Thoracic aorta (tissue), 2 donors: ENCODE measurements at places on chromosomes 3 and 15.

DNA sequence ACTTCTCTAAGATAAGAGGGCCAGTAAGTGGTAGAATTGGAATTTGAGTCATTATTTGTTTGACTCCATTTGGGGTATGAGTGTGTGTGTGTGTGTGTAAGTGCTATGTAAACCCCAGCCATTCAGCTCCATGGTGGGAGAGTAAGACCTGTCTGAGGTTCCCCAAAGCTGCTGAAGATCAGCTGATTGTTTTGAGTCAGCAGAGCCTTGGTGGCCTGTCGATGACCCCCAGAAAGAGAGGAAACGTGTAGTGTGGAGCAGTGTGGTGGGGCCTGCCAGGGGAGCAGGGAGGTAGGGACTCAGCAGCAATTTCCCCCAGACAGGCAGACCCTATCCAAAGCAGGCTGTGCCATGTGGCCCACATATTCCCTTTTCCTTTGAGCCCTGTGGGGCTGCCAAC lies 5.3 kb downstream of the DVL3 start:
- DNase-seq = no peak

DNA sequence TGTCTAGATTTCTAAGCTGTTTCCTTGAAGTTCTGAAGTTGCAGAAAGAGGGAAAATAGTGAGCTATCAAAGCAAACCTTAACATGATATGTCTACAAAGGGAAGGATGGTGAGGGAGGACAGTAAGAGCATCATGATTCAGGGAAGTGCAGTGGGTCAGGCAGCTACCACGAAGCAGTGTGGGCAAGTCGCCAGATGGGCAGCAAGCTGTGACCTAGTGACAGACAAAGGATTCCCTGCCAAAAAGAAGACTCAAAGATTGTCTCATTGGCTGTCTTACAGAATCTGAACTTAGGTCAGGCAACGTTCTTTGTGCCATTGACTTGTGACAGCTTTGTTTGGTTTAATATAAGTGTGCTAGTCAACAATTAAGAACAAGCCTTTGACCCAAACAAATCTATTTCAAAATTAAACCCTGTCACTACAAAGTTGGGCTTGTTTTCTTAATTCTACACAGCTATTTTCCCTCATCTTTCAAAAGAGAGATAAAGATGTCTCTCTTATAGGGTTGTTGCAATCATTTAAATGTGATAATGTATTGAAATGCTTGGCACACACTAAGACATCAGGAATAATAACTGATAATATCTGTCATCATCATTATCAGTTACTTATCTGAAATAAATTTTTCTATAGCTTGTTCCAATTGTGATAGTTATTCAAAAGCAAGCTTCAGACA lies 153.3 kb downstream of the ECT2 start:
- DNase-seq = no peak

- DNase-seq = no peak
These were observed 58.7 kb downstream of the P2RY1 start for GRCh38 chr3:152893647-152894046.

DNA sequence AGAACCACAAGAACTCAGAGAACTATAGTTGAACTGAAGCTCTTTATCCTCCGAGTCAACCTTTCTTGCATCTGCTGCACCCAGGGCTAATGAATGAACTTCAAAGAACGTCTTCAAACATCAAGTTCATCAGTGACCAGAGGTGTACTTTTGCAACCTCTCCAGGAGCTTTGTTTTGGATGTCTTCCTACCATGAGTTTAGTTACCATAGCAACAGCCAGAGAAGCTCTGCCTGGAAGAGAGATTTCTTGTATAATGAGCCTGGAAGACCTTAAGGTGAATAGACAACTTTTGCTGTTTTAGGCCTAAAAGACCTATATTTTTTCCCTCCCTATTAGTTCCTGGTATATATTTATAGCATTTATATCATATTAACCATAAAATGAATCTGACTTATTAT lies 9.1 kb downstream of the ACTC1 start:
- no peak for DNase-seq

DNA sequence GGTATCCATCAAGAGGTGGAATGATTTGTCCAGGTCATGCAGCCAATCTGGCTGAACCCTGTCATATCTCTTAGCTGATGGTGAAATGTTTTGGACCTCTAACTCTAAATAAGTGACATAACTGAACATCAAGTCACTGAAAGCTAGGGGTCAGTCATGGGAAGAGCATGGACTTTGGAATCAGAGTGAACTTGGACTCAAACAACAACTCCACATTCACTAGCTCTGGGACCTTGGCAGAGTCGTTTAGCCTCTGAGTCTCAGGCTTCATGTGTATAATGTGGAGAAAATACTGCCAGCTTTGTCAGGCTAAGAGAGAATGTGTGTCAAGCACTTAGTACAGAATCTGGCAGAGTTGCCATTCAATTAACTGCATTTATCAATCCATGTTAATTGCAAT lies 557.8 kb upstream of the CFAP20DC start:
- DNase-seq = no peak

DNA sequence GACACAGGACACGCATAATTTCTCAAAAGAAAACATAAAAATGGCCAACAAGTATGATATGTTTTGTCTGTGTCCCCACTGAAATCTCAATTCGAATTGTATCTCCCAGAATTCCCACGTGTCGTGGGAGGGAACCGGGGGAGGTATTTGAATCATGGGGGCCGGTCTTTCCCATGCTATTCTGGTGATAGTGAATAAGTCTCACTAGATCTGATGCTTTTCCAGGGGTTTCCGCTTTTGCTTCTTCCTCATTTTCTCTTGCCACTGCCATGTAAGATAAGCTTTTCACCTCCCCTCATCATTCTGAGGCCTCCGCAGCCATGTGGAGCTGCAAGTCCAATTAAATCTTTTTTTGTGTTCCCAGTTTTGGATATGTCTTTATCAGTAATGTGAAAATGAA lies 12.1 kb upstream of the POU1F1 start:
- no peak for DNase-seq

- no peak for DNase-seq
These were observed 23.4 kb downstream of the RHOA start for GRCh38 chr3:49388289-49388820.

- no peak for DNase-seq
These were observed 26.6 kb downstream of the BTLA start for GRCh38 chr3:112472691-112473090.

- DNase-seq = no peak
These were observed 1.4 kb downstream of the PGPEP1L start for GRCh38 chr15:99006146-99006545.

DNA sequence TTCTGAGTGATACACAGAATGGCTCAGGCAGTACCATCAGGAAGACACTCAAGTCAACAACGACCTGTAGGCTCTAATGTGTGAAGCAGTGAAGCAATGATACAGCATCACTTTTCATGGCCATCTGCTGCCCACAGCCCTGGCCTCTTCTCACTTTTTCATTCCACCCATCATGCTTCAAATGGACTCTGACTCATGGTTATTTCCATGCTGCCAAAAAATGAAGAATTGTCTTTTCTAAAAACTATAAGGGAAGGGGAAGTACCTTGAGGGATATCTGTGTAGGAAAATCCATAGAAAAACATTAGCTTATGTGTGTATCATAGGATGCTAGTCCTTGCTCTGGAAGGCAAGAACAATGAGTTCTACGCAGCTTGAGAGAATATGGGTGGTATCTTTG lies 11.5 kb downstream of the HGD start:
- no peak for DNase-seq

- no peak for DNase-seq
These were observed 5.3 kb downstream of the MAP2K5 start for GRCh38 chr15:67547836-67548235.
